CD4-positive, alpha-beta memory T cell (primary cell): ENCODE measurements at places on chromosomes 3 and 15. TPM values are rescaled to one million over a fixed set of nuclear protein-coding genes. Genes with fewer than 3 reads are reported as not detected.

GRCh38 chr15:81531109-81531592 lies 157.1 kb upstream of the TMC3 start:
- H3K4me3 ChIP-seq: no peak overlapping the region
- H3K4me1 ChIP-seq: no peaks in the 10 kb centered on the region
- H3K27ac ChIP-seq: no peak overlapping the region
- H3K36me3 ChIP-seq: no peaks in the 10 kb centered on the region
- DNase-seq: no peak

DNA sequence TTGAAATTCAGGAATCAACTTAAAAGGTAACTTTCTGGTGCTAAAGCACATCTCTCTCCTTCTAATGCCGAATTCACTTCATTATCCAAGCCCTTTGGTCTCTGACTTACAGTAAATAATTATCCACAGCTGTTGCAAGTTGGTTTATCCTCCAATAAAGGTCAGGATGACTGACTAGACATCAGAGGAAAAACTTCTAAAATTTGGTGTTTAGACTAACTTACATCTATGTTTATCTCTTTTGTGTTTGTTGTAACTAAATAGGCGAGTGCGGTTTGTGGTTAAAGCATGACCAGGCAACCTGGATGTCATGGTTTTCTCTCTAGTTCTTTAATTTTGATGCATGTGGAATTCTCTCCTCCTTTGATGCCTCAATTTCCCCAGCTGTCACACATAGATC lies 237.4 kb upstream of the LRTM1 start:
- H3K27ac ChIP-seq: no peak overlapping the region
- H3K27me3 ChIP-seq: no peaks in the 10 kb centered on the region
- H3K4me3 ChIP-seq: no peak overlapping the region
- H3K36me3 ChIP-seq: no peaks in the 10 kb centered on the region
- no peak for DNase-seq

DNA sequence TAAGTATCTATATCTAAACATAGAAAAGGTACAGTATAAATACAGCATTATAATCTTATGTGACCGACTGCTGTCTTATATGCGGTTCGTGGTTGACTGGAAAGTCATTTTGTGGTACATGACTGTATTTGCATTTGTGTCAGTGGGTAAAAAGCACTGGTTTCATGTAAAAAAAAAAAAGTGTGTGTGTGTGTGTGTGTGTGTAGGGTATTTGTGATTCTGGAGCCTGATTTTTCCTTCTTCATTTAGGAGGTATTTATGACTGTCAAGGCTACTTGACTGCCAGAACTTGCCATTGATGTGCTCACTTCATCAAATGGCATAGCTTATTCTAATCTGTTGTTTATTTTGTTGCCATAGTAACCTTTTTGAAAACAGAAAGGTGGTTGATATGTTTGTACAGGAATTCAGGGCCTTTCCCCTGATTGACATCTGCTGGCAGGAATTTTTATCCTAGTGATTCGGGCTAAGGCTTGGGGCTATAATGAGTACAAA lies 63.2 kb downstream of the AKAP13 start:
- peak overlapping the region; percentile 5 for H3K27ac ChIP-seq
- H3K27me3 ChIP-seq: no peaks in the 10 kb centered on the region
- peaks cover 42% of the 10 kb centered on the region for H3K4me1 ChIP-seq

- DNase-seq: no peak
- no peaks in the 10 kb centered on the region for H3K4me1 ChIP-seq
- no peaks in the 10 kb centered on the region for H3K27me3 ChIP-seq
- H3K27ac ChIP-seq: no peak overlapping the region
- H3K4me3 ChIP-seq: no peak overlapping the region
- no peaks in the 10 kb centered on the region for H3K36me3 ChIP-seq
Measured at GRCh38 chr3:33578325-33579177, 138.3 kb upstream of the UBP1 start.

DNA sequence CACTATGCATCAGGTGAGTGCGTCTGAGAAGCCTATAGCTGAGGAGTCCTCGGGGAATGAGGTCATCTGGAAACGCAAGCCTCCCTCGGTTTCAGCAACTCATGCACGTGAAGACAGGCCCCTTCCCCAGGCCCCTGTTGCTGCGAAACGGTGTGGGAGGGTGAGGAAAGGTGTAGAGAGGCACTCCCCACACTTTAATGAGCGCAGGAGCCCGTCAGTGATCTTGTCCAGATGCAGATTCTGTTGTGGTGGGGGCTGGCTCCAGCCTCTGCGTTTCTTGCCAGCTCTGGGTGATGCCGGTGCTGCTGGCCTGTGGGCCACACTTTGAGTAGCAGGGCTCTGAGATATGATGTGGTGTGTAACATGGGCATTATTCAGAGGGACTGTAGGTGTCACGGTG lies 38.6 kb upstream of the LACTB start:
- H3K4me3 ChIP-seq: no peak overlapping the region
- no peak overlapping the region for H3K27ac ChIP-seq
- no peaks in the 10 kb centered on the region for H3K36me3 ChIP-seq
- no peaks in the 10 kb centered on the region for H3K4me1 ChIP-seq
- peaks cover 10% of the 10 kb centered on the region for H3K27me3 ChIP-seq
- DNase-seq: no peak

- H3K4me3 ChIP-seq: no peak overlapping the region
- no peaks in the 10 kb centered on the region for H3K36me3 ChIP-seq
- H3K27ac ChIP-seq: no peak overlapping the region
- DNase-seq: no peak
Measured at GRCh38 chr3:17985658-17986347, 243.4 kb upstream of the TBC1D5 start.

GRCh38 chr3:50862221-50862620 lies 187.5 kb downstream of the DOCK3 start:
- no peaks in the 10 kb centered on the region for H3K27me3 ChIP-seq
- H3K27ac ChIP-seq: no peak overlapping the region
- DNase-seq: no peak
- H3K4me3 ChIP-seq: no peak overlapping the region
- no peaks in the 10 kb centered on the region for H3K4me1 ChIP-seq

- no peak overlapping the region for H3K27ac ChIP-seq
- no peak for DNase-seq
- no peaks in the 10 kb centered on the region for H3K36me3 ChIP-seq
- no peaks in the 10 kb centered on the region for H3K27me3 ChIP-seq
- no peak overlapping the region for H3K4me3 ChIP-seq
Measured at GRCh38 chr3:17505856-17506255, 236.6 kb downstream of the TBC1D5 start.

DNA sequence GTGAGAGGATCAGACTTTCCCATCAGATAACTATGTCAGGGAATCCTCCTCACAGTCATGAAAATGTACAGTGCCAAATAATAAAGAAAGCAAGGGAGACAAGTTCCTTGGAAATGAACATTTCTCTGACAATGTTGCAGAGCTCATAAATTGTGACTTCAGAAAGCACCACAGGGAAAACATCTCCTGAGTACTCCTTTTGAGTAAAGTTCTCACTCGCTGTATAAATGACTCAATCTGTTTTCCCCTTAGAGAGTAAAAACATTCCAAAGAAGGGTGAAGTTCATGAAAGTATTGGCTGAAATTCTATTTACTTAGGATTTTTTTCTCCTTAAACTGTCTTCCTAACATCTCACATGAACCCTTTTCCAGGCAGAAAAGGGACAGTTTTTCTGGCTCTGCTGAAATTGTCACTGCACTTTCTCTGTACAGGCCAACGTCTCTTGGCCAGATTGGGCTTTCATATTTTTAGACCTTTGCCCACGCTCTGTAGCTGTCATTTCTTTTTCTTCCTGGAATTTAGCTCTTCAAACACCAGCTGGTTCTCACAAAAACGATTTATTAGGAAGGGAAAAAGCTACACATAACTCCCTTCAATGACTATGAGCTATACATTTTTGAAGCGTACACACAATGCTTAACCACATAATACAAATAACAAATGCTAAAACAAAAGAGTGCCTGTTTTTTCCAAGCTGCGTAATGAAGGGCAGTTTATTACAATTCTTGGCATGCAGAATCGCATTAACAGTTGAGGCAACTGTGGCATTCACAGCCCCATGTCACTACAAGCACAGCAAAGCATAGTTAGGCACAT lies 216.1 kb downstream of the ATP8B4 start:
- H3K27me3 ChIP-seq: no peaks in the 10 kb centered on the region
- no peak overlapping the region for H3K4me3 ChIP-seq
- no peak overlapping the region for H3K27ac ChIP-seq
- no peaks in the 10 kb centered on the region for H3K4me1 ChIP-seq

- no peak for DNase-seq
- no peaks in the 10 kb centered on the region for H3K27me3 ChIP-seq
- no peak overlapping the region for H3K4me3 ChIP-seq
- H3K27ac ChIP-seq: no peak overlapping the region
- H3K36me3 ChIP-seq: no peaks in the 10 kb centered on the region
Measured at GRCh38 chr15:25790000-25790660, 73.0 kb downstream of the ATP10A start.

DNA sequence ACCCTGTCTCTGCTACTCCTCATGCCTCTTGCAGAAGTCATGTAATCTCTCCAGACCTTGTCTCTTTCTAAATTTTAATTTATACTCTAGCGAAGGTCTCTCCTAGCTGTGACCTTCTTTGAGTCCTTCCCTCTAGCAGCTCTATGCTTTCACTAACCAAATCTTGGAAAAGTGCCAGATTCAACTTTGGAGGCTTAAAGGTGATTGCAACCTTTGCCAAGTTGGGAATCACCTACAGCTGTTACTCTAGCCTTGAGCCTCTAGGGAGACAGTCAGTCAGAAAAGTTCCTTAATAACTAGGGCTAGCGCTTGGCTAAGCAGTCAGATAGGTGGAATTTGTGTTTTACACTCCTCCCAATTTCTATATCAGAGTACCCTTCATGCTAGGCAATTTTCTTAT lies 46.1 kb upstream of the ABI3BP start:
- no peaks in the 10 kb centered on the region for H3K27me3 ChIP-seq
- H3K4me3 ChIP-seq: no peak overlapping the region
- no peak overlapping the region for H3K27ac ChIP-seq

GRCh38 chr3:17054301-17054981 lies 169.7 kb downstream of the PLCL2 start:
- H3K4me3 ChIP-seq: no peak overlapping the region
- no peak overlapping the region for H3K27ac ChIP-seq
- DNase-seq: no peak
- peaks cover 13% of the 10 kb centered on the region for H3K4me1 ChIP-seq
- no peaks in the 10 kb centered on the region for H3K27me3 ChIP-seq

DNA sequence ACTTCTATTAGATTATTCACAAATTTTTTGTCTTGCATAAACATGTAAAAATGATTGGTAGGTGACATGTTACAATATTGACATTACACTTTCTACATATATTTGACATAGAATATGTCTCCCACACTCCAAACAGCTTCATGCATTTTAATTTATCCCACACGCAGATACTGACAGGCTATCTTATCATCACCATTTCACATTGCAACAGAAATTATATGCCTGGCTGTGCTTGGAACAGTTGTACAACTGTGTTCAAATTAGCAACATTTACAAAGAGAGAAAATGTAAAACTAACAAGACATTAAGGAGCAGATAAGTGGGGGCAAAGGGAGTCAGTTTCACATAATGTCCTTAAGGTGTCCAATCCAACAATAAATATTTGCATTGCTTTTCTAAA lies 1208.5 kb downstream of the NSUN3 start:
- no peaks in the 10 kb centered on the region for H3K36me3 ChIP-seq
- no peaks in the 10 kb centered on the region for H3K27me3 ChIP-seq
- H3K4me3 ChIP-seq: no peak overlapping the region
- no peaks in the 10 kb centered on the region for H3K4me1 ChIP-seq
- no peak overlapping the region for H3K27ac ChIP-seq

The KCNH8 gene
- total RNA-seq: 0.06 TPM

The GPR149 gene
- not detected for total RNA-seq

The CD276 gene
- total RNA-seq: 2.6 TPM

The SRPRB gene
- 49.8 TPM for total RNA-seq

The FAH gene
- total RNA-seq: 7.2 TPM

The CELF6 gene
- 4.9 TPM for total RNA-seq
